Sciatic nerve (tissue), 2 donors: ENCODE measurements at places on chromosomes 5 and 9.

DNA sequence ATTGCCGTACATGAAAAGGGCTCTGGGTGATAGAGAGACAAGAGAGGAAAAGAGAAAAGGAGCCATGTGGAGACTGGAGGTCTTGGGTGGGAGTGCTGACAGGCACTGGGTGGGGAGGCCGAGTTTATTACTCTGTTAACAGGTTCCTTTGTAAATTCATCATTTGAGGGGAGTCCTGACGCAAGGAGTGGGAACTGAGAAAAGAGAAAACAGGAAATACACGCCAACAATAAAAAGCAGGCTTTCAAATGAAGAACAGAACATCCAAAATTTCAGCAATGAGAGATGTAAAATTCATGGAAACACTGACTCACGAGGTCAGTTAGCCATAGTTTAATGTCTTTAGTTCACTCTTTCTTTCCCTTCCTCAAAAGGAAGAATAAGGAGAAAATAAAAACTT lies 342.8 kb downstream of the TMEM167A start:
- DNase-seq, result no peak

GRCh38 chr9:134222018-134222573 lies 57.7 kb upstream of the RNU6ATAC start:
- peak; percentile 53 for DNase-seq

- DNase-seq, result no peak
Observed at GRCh38 chr5:61486476-61486875, 154.4 kb downstream of the ZSWIM6 start.

DNA sequence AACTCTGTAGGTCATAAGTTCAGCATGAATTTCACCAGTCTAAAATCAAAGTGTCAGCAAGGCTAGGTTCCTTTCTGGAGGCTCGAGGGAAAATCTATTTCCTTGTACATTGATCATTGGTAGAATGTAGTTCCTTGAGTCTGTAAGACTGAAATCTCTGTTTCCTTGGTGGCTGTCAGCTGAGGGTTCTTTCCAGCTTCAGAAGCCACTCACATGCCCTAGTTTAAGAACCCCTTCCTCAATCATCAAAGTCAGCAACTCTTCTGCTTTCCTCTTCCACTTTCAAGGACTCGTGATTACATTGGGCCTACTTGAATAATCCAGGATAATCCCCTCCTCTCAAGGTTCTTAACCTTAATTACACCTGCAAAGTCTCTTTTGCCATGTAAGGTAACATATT lies 4.9 kb upstream of the SCAMP1 start:
- no peak for DNase-seq

- no peak for DNase-seq
Observed at GRCh38 chr9:95970317-95970716, 94.8 kb downstream of the ERCC6L2 start.

DNA sequence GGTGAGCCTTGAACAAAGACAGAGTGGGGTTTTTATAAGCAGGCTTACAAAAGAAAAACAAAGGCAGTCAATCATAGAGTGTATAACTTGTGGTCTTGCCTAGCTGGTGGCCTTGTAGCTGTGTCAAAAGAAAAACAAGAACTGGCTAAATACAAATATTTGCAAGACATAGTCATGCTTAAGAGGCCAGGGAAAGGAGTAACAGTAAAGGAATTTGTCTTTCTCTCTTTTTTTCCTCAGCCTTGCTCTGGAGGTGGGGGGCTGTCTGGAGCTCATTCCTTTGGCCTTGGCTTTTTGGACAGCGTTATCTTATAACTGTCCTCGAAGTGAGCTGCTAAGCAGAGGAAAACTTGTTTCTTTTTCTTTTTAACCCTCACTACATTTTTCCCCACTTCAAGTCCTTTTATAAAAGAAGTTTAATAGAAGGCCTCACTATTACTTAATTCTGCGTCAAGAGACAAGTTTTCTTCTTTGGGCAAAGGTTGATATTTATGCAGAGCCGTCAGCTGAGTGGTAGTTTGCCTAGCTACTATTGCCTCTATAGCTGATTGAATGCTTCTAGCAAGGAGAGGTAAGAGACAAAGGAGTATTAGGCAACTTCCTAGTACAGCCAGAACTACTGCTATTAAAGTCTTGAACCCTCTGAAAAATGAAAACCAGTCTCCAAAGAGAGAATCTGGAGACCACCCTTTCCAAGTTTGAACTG lies 14.3 kb downstream of the CEL start:
- no peak for DNase-seq

DNA sequence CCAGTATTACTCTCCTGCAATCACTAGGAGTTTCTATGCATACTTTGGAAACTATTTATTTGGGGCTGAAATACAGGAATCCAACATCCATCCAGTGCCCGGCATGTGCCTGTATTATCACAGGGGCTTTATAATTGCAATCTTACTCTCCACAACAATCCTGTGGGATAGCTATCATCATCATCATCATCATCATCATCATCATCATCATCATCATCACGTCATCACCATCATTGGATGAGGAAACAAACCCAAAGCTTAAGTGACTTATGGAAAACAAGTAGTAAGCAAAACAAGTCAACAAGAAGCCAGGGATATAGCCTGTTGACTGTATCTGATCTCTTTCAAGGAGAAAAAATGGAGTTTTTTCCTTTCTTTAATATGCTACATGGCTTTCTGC lies 47.8 kb upstream of the FYB1 start:
- no peak for DNase-seq

GRCh38 chr9:110712955-110713354 lies 44.4 kb downstream of the MUSK start:
- DNase-seq, result no peak

- DNase-seq, result no peak
Observed at GRCh38 chr5:180974612-180975315, 13.9 kb upstream of the BTNL3 start.

GRCh38 chr9:136903041-136903554 lies 16.8 kb downstream of the TRAF2 start:
- DNase-seq, result no peak

DNA sequence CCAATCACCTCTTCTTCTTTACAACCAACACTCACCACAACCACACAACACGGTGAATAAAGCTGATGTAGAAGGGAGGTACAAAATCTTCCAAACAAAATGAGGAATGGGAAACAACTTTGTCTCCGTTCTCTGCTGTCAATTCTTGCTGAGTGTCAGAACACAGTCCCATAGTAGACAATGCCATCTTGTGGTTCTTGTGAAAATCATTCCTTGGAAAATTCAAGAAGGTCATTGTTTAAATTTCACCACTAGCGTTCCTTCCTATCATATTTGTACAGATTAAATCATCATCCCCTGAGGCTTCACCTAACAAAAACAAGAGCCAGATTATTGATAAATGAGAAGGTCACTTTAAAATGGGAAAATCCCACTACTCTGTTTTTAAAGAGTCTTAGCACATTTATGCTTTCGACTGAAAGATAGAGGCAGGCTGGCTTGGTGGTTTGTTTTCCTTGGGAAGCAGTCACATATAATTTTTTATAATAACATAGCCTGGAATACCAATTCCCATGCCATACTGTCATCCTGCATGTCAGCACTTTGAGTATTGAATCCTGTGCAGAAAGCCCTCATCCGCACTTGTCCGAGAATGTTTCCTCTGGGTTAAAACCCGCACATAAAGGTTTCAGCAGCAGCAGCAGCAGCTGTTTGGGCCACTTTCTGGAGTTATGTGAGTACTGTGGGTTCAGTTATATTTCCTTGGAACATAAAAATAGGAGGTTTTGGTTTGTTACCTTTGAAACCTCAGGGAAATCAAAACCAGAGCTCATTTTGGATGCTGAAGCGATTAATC lies 395.0 kb upstream of the SMARCA2 start:
- no peak for DNase-seq

GRCh38 chr5:40334242-40334635 lies 345.5 kb upstream of the PTGER4 start:
- no peak for DNase-seq

DNA sequence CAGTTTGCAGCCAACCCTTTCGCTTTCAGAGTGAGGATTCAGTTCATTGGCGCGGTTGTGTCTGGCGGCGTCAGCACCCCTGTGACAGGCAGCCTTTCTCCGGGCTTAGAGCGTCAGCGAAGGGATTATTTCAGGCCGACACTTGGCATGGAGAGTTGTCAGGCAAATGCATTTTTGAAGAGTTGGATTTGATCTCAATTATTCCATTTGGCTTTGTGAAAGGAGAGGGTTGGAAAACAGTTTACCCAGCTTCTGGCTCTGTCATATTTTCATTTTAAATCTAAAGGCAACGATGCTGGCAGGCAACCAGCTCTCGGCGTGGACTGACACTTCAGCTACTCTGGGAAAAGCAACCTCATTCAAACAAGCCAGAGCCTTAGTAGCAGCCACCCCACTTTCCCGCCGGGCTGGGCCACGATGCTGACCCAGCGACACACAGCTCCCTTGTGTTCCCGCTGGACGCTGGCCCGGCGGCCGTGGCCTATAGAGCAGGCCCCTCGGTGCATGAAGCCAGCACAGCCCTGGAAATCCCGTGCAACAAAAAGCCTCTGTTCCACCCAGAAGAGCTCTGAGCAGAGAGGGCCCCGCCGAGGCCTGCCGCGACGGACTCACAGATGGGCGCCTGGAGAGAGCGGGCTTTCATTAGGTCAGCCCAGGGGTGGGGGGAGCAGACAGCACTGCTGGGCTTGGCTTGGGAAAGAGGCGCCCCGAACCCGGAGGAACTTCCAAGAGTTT lies 28.9 kb upstream of the LPCAT1 start:
- peak; percentile 87 for DNase-seq
